Activated CD4-positive, alpha-beta memory T cell treated with anti-CD3 and anti-CD28 coated beads, Interleukin-2, amount 10 ng/mL, durations not matched to agents 7 days and 5 days (primary cell): ENCODE measurements at places on chromosomes 6 and 20. TPM values are rescaled to one million over a fixed set of nuclear protein-coding genes. Genes with fewer than 3 reads are reported as not detected.

DNA sequence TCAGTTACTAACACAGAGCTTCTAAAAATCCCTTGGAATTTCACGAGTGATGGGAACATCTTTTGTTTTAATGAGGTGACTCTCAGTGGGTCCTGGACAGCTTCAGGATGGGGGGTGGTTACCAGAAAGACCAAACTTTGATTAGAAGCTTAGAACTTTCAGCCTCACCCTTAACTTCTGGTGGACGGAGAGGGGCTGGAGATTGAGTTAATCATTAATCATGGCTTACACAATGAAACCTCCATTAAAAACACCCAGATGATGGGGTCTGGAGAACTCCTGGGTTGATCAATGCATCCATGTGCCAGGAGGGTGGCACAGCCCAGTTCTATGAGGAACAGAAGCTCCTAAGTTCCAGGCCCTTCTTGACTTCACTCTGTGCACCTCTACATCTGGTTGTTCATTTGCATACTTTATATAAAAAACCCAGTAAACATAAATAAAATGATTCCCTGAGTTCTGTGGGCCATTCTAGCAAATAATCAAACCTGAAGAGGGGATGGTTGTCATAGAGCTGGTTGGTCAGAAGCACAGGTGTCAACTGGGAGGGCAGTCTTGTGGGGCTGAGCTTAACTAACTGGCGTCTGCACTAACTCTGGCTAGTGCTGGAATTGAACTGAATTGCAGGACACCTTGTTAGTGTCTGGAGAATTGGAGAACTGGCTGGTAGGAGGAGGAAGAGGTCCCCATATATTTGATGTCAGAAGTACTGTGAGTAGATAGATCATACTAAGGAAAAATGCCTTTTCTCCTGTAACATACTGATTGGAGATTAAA lies 10.3 kb downstream of the RMND1 start:
- no peak for DNase-seq

- no peak for DNase-seq
These were observed 104.7 kb upstream of the SGK1 start for GRCh38 chr6:134422426-134423231.

- DNase-seq = no peak
These were observed 33.9 kb downstream of the LHFPL5 start for GRCh38 chr6:35839019-35839418.

GRCh38 chr6:71621918-71622519 lies 264.3 kb upstream of the RIMS1 start:
- DNase-seq = no peak

DNA sequence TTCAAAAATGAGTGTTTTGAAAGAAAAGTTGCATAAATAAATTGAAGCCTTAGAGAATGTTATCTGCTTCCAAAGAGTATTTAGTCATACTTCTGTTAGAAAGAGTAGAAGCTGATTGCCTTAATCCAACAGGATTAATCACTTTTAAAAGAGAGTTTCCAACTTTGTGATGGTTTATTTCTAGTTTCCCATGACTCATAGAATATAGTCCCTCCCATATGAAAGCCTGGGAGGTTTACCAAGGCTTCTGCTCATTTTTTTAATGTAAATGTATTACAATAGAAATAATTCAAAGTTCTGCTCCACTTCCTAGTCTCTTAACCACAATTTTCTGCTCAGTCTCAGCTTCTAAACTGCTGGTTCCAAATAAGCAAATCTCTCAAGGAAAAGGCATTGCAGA lies 118.0 kb upstream of the IRAK1BP1 start:
- DNase-seq = no peak

IRF4 gene
- total RNA-seq = 178 TPM

COL9A1 gene
- total RNA-seq = not detected

PM20D2 gene
- total RNA-seq = 5.5 TPM
